ENCODE measurements at places on chromosomes 12 and 14. TPM values are rescaled to one million over a fixed set of nuclear protein-coding genes. Genes with fewer than 3 reads are reported as not detected.

DNA sequence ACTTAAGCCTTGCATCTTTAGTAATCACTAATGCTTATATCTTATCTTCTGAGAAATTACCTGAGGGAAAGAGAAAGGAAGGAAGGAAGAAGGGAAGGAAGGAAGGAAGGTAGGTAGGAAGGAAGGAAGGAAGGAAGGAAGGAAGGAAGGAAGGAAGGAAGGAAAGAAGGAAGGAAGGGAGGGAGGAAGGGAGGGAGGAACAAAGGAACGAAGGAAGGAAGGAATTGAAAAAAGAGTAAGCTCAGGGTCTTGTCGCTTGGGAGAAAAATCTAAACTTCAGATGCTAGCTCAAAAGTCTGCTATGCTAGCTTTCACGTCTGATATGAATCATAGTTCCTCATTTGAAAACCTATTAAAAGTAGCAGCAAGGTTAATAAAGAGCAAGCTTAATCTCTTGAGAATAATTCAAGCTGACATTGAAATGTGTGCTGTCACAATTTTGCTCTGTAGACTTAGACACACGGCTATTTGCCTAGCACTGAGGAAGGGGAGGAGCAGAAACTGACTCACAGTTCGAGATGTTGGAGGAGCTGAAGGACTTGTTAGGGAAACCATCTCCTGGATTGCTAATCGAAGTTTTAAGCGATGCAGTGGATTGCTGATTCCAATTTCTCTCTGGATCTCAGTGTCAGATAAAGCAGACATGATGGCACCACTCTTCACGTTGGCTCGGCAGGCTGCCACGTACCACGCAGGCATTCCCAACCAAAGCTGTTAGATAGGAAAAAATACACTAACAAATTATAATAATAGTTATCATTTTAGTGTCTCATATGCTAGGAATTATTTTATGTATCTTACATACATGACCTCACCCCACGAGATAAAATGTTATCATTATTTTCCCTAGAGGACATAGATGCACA, 216.7 kb downstream of the ACSS3 start:
- no peak for DNase-seq

- DNase-seq: no peak
These were observed 47.9 kb upstream of the DBX2 start for GRCh38 chr12:45098766-45099165.

- no peak for DNase-seq
These were observed 117.8 kb downstream of the DUSP6 start for GRCh38 chr12:89234324-89235114.

GARIN6 gene
- total RNA-seq: not detected

GPR135 gene
- total RNA-seq: 3.9 TPM
